Smooth muscle cell of the coronary artery (primary cell): ENCODE measurements at places on chromosomes 7 and 10. TPM values are rescaled to one million over a fixed set of nuclear protein-coding genes. Genes with fewer than 3 reads are reported as not detected.

CPN1 gene
- not detected in 2 replicates for total RNA-seq

KLHL7 gene
- total RNA-seq: 30.7 and 35.7 TPM in 2 replicates

PDZD7 gene
- total RNA-seq: 2.0 and 2.7 TPM in 2 replicates

CACNB2 gene
- total RNA-seq: 0.08 and 2.7 TPM in 2 replicates

HABP2 gene
- total RNA-seq: not detected in 2 replicates

MCM10 gene
- 0.35 and 2.8 TPM in 2 replicates for total RNA-seq

MAP3K8 gene
- 5.6 and 15.7 TPM in 2 replicates for total RNA-seq
